PC-3 (cell line): ENCODE measurements at places on chromosomes 2 and 18. TPM values are rescaled to one million over a fixed set of nuclear protein-coding genes. Genes with fewer than 3 reads are reported as not detected.

DNA sequence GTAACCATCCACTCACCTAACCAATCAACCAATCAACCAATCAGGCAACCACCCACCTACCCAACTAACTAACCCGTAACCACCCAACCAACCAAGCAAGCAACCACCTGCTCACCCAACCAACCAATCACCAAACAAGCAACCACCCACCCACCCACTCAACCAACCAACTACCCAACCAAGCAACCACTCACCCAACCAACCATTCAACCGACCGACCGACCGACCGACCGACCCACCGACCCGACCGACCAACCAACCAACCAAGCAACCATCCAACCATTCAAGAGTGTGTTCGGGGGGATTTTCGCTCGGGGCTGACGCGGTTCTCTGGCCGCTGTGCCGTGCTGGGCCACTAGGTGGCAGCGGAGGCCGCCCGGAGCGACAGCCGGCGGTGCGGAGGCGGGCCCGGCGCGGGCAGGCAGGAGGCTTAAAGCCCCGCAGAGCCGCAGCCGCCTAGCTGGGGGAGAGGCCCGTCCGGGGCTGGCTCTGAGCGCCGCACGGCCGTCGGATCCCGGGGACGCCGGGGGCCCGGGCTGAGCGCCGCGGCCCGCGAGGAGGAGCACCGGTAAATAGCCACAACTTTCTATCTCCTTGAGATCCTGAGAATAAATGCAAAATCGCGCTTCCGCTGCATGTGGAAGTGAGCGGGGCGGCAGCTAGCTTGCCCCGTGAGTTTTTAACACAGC, at the start of gene MC5R:
MC5R (plus strand) TSS at position 443 of the 689 bp plus-strand sequence. CDS start 1,617 bp downstream, outside the sequence.
- DNase-seq: peak; percentile 61

SERPINB2 gene
- 5.8 and 9.9 TPM in 2 replicates for total RNA-seq

- DNase-seq: no peak
Measured at GRCh38 chr2:158578703-158579330, 122.1 kb downstream of the PKP4 start.

DNA sequence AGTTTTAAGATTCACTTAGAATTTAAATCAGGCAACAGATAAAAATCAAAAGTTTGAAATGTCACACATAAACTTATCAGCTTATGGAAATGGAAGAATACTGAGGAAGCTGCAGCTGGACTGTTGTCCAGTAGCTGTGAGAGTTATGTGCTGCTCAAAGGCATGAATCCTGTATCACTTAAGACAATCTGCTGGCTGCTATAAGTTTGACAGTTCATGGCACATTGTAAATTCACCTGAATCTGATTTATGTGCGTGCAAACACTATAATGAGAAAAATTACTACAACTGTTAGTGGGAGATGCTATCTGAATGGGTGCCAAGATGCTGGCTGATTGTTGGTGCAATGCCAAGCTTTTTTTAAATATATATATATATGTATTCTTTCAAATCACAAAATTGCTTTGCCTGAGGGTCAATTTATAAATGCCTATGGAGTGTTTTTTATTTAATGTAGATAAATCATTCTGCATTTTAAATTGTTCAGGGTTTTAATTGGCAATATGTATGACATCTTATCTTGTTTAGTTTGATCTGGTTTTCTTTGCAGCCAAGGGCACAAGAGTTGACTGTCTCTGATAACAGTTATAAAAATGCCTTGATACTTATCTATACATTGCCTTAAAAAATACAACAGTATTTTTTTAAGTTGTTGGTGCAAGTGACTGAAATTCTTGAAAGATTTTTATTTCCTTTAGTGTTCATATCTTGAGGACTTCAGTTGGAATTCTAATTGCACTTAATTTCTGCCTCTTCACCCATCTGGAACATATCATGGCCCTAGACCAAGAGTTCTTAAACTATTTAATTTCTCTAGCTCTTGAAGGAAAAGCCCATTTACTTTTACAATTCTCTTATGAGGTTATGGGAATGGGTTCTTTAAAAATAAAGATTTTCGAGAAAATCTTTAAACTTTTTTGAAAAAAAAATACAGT, 48.7 kb downstream of the CAVIN2 start:
- no peak for DNase-seq

DNA sequence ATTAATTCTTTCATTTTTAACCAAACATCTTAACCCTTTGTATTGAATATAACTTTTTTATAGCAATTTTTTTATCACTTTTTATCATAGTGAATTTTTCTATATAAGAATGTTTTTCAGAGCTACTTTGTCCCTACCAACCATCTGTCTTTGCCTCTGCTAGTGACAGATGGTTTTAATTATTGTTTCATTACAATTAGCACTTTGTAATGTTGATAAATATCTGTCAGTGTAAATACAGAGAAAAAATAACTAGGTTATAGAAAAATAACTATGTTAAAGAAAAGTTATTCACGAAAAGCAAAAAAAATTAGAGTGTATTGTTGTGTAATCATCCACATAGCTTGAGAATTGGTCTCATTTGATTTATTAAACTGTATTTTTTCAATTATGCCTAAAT, 91.0 kb upstream of the CDH19 start:
- DNase-seq: no peak

SALL3 gene
- not detected in 2 replicates for total RNA-seq
